ENCODE measurements at places on chromosomes 11 and 22. TPM values are rescaled to one million over a fixed set of nuclear protein-coding genes. Genes with fewer than 3 reads are reported as not detected.
A peak's percentile ranks its signal among the peaks of the same experiment; 100 is the strongest.

- no peak for DNase-seq
Observed at GRCh38 chr11:47154616-47155570, 21.8 kb downstream of the ARFGAP2 start.

DNA sequence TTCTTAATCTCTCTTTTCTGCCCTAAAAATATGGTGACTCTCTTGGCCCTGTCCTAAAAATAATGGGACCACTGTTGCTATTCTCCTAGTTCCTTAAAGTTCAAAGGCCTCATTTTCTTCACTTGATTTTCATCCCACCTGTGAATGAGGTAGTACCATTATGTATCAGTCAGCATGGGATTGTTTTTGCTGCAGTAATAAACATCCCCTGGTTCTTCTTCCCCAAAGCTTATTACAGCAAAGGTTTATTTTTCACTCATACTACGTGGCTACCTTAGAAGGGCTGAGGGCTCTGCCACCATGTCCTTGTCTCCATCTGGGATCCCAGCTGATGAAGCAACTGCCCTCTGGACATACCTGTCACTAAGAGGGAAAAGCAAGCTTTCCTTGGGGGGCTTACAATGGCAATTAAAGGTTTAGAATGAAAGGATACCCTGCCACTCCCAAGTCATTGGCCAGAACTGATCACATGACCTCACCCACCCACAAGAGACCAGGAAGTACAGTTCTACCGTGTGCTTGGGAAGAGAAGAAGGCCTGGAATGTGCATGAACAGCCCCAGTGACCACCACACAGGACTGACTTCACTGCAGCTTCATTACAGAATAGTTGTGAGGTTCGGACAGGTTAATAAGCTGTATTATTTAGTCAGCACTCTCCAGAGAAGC is 7.8 kb downstream of the TTC38 start:
- DNase-seq = no peak

C11orf42 gene
- polyA plus RNA-seq = 0.91 TPM

DNA sequence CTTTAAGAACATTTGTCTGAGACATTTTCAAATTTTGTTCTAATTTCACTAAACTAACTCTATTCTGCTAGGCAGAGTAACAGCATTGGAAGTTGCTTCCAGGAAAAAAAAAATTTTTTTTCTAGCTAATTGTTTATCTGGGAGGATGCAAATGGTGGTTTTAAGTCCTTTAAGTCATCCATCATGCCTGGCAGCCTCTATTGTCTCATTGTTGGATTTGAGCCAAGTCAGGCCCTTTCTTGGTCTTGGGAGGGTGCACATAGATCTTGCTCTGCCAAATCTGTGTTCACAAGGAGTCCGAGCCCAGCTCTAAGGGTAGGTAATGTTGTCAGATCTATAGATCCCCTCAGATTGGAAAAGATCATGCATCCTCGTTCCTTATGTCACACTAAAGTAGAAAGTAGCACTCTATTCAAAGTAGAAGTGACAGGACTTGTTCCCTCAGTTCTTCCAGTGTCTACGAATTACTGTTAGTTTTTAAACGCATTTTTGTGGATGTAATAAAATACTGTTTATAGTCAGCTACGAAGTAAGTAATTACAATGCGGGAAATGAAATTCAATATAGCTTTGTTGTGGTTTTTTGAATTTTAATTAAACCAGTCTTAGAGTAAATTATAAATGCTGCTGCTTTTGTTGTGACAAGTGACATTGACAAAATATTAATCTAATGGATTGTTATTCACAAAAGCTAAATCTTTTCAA is 166.0 kb upstream of the RASSF10 start:
- peak; percentile 77 for DNase-seq

DNA sequence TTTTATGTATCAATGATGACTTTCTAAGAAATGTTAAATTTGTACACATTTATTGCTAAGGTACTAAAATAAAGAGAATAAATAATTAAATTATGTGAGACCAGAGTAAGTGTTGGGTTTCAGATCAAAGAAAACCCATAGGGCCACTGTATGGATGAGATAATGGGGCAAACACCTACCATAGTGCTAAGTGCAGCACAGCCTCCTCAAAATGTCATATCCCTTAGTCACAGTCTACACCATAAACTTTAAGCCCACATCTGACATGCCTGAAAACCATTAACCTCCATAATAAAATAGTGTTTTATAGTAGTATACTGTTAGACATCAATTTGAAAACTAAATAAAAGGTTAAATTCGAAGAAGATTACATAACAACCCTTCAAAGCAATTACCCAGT is 37.5 kb downstream of the SESN3 start:
- no peak for DNase-seq

OR5B3 gene
- polyA plus RNA-seq = not detected

MFNG gene
- 9.7 TPM for polyA plus RNA-seq

CALCA gene
- 12.3 TPM for polyA plus RNA-seq
